ENCODE measurements at places on chromosomes 2 and 18.

DNA sequence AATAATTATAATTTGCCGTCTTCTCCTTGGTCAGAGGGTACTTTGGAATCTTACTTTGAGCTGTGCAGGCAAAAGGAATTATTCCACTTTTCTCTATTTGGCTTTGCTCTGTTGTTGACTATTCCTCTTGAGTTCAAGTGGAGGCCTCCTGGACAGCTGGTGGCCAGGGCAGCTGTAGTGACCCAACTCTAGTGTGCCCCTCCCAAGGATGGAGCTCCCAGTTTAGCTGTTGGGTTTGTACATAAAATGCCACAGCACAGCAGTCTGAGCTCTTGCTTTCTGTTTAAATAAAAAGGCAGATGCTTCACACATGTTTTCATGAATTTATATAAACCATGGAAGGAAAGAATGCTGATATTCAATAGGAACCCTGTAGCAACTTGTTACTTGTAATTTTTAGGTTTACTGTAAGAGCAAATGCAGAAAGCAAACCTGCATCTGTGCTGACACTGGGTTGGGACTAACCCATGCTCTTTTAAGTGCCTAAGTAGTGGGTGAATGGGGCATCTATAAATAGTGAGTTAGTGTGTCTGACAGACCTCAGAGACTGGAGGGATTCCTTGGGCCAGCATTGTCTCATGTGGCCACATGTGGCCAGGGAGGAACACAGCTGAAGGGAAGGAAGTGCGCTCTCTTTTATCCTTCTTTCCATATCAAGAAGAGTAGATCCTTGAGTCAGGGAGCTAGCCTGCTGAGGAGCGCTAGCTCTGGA, 121.8 kb downstream of the FHOD3 start:
- no peak for DNase-seq

DNA sequence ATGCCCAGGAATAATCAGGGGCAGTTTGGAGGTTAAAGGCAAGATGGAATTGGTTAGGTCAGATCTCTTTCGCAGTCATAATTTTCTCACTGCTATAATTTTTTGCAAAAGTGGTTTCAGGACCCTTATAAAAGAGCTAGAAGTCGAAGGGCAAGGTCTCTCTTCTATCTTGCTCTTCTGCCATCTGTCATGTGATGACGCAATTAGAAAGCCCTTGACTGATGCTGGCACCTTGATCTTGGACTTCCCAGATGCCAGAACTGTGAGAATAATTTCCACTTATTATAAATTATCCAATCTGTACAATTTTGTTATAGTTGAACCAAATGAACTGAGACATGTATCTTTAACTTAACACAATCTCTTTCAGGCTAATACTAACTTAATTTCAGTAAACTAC, 6.3 kb upstream of the RALBP1 start:
- DNase-seq = no peak

GRCh38 chr2:142989273-142990204, 112.1 kb downstream of the KYNU start:
- no peak for DNase-seq

GRCh38 chr2:8779795-8780671, 57.4 kb downstream of the KIDINS220 start:
- no peak for DNase-seq

DNA sequence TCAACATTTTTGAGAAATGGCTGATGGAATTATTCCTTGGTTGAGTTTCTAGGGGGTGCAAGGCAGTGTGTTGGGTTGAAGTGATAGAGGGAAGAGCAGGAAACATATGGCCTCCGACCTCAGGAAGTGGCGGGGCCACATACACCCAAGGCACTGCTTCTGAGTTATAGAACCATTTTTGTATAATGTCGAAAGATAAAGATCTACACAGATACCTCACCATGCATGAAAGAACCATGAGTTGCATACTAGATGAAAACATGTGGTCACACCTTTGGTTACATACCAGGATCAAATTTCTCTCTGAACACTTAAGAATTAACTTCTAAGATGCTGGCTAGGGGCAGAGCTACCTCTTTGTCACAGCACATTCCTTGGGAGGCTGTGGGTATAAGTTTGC, 23.2 kb downstream of the LAMA3 start:
- DNase-seq = no peak

DNA sequence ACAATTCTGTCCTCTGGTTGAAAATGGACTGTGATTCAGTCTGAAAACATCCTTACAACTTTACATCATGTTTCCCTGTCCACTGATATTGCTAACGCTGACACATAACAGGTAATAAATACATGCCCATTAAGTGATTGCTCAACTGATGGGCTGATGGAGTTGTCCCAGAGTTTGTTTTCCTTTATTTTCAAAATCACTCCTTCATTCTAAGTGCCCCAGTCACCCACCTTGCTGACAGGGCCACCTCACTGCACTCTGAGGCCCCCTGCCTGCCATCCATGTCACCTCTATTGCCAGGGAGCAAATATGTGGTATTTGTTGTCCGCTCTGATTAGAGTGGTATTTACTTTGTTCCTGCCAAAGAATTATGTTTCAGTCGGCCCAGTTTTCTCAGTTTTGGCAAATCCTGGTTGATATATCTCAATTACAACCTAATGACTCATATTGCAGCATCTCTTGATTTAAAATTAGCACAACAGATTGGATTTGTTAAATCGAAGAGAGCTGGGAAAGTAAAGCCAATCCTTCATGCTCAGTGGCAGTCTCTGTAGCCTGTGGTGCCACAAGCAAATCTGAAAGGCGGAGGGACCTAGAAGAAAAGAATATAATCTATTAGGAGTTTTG, 105.1 kb downstream of the RDH14 start:
- DNase-seq = no peak

DNA sequence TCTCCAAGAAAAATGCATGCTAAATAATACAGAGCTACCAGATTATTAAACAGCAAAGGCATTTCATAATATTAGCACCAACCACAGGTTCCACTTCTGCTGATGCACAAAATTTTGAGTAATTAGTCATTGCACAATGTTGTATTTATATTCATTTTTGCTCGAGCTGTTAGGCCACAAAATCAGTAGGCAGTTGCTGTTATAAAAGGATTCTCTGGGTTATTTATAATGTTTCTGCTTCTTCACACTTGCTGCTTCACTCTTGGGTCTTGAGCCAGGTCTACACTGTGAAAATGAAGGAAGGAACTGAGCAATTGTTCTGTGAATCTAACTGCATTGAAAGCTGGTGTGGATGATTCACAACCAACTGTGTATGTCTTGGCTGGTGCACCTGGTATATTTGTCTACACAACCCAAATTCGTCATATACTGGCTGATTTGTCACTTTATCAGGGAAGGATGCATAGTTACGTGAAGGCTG, 38.3 kb downstream of the MRPL33 start:
- DNase-seq = no peak

- DNase-seq = no peak
Measured at GRCh38 chr18:55794288-55795052, 206.5 kb upstream of the TCF4 start.

- no peak for DNase-seq
Measured at GRCh38 chr2:39300044-39300978, 56.5 kb upstream of the CDKL4 start.
